ENCODE measurements at places on chromosomes 2 and 18.

- no peak for DNase-seq
Measured at GRCh38 chr2:157971702-157972101, 95.6 kb upstream of the ACVR1 start.

DNA sequence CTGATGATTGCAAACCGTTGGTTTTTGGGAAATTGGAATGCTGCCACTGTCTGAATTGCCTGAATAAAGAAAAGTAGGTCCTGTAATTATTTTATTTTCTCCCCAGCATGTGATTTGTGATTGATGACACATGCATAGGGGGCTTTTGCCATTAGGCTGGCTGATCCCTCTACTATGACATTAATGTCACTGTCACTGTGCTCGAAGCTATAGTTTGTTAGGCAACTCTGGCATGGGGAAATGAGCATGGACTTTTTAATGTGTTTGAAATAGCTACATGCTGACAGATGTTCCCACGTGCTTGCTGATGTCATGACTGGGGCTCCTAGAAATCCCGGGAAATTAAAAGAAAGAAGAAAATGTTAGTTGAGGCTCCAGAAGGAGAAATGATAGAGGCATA, 99.1 kb downstream of the HRH4 start:
- no peak for DNase-seq

GRCh38 chr18:62461591-62461990, 61.2 kb upstream of the ZCCHC2 start:
- DNase-seq: no peak

DNA sequence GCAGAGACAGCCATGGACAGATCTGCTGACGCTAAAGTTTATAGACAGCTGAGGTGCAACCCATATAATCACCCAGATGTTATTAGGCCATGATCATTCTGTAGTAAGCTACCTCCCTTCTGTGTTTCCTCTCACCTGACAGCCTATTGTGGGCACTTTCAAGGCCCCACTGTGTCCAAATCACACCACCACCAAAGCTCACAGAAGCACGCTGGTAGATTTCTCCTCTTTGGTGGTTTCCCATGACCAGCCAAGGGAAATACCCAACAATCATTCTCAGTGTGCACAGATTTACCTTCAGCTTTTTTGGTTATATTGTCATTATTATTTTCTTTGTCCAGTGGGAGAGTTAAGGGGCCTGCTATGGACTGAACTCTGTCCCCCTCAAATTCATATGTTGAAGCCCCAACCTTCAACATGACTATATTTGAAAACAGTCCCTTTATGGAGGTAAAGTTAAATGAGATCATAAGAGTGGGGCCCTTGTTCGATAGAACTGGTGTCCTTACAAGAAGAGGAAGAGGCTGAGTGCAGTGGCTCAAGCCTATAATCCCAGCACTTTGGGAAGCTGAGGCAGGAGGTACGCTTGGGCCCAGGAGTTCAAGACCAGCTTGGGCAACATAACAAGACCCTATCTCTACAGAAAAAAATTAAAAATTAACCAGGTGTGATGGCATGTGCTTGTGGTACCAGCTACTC, 74.0 kb upstream of the MSH6 start:
- DNase-seq: no peak

- DNase-seq: no peak
Measured at GRCh38 chr18:79816981-79817606, 19.4 kb downstream of the KCNG2 start.

DNA sequence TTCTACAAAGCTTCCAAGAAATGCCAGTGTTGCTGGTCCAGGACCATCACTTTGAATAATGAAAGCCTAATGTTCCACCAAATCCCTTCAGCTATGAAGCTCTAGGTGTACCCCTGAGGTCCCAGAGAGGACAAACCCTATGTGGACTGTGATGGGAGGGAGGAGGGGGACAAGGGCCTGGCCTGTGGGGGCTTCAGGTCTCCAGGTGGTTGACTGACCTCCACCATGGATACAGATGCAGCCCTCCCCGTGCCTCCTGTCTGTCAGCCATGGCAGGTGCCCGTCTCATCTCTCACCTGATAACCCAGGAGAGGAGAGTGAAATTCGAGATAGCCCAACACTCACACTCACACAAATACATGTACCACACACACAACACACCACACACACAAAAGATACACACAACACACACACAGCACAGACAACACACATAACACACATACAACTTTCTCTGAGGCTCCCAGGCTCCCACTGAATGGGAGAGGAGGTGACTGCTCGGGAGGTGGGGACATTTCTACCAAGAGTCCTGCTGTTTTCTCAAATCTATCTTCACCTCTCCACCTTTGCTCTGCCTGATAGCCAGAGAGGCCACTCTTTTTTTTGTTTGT, 12.8 kb upstream of the RHOB start:
- no peak for DNase-seq

- peak; percentile 60 for DNase-seq
Measured at GRCh38 chr2:79387431-79387830, 125.4 kb upstream of the CTNNA2 start.

DNA sequence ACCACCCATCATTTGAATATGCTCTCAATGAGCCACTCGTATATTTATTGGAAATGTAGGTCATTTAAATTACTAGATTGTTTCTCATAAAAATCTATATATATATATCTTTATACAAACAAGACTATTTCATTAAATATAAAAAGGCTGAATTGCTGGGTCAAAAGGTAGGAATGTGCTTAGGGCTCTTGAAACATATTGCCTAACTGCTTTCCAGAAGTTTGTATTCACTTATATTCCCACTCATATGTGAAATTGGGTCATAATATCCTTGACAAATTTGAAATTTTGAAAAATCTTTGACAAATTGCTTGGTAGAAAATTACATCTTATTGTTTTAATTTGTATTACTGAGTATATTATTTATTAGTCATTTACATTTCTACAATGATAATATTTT, 999.8 kb upstream of the CDH2 start:
- no peak for DNase-seq

DNA sequence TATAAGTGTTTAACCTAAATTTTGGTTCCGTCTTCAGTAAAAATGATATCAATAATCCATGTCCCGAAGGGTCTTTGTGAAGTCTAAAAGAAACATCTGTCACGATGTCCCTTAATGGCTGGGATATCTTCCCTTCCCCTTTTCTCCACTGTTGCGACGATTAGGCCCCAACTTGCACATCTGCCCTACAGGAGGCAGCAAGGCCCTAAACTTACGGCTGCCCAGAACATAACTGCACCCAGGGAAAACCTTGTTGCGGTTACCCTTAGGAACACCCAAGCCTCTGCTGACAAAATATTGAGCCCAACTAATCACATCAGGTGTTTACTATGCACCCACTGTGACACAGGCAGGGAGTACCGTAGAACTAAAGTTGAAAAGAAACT, 1.3 kb upstream of the SMAD2 start:
- peak; percentile 51 for DNase-seq

GRCh38 chr2:219421323-219421722, 3.1 kb downstream of the DES start:
- DNase-seq: no peak
